ENCODE measurements at places on chromosomes 5 and 9.
A peak's percentile ranks its signal among the peaks of the same experiment; 100 is the strongest.

GRCh38 chr9:14312719-14313377 lies 1.1 kb downstream of the NFIB start:
- no peak for DNase-seq

DNA sequence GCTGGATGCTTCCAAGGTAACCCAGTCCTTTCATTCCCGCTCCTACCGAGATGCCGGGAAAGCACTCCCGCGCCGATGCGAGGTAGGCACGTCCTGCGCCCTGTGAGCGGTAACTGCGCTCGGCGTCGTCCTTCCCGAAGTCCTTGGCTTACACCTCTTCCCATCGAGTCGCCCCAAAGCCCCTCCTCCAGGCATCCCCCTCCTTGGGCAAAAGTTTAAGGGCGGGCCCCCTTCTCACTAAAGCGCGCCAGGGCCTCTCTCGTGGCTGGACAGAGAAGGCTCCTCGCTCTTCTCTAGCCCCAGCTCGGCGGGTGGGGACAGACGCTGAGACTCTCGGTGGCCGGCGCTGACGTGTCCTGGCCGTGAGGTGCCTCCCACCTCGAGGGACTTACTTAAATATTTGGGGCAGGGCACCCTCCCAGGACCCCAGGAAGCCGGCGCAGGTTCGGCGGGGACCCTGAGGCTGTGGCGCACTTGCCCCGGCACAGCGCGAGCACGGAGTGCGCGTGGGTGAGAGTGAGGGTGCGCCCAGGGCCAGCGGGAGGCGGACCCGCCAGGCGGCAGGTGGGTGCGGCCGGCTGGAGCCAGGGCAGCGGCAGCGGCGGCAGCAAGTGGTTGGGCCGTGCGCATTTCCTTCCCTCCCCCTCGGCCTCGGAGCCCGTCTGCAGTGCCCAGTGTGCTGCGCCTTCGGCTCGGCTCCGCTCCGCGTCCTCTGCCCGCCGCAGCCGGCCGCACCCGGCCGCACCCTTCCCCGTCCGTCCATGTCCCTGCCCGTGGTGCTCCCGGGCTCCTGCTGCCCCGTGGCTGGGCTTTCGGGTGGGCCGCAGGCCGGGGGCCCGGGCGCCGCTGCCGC lies at the start of gene ENTREP1:
Gene ENTREP1 (plus strand): TSS at position 667 of the 853 bp plus-strand sequence. CDS start 95 bp downstream, at position 762.
- peak; percentile 27 for DNase-seq

- DNase-seq, result no peak
These were observed 16.5 kb downstream of the RXRA start for GRCh38 chr9:134342746-134343115.

DNA sequence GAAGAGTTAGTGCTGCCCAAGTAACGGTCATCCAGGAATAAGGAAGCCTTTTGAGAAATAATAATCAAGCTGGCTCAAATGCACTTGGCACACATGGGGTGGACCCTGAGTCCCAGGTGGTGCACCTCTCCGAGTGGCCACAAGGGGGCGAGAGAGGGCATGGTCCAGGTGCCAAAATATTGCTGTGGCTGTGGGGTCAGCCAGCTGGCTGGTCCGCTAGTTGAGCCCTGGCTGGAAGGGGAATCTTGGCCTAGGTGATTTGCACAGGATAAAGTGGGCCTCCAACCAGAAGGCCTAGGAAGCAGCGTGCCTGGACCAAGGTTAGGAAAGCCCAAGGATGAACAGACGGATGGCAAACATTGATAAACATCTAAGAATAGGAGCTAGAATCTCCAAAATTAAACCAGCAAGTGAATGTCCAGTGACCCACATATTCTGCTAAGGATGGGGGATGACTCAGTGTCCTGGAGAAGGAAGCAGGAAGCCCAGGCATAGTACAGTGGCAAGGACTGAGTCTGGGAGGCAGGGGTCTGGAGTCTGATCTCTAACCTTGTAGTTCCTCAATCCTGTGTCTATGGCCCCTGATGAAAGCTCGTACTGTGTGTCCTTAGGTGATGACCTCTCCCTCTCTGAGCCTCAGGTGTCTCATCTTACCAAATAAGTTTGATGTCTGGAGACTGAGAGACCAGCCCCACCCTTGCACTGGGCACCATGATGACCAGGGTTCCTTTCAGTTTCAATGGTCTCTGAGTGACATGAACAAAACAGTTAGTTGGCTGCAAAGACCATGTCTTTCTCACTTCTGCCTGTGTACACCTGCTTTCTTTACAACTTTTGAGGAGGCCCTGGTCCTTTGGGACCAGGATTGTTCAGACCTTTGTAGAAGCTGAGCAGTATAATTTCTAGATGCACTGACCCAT lies 19.2 kb upstream of the SHB start:
- no peak for DNase-seq

- no peak for DNase-seq
These were observed 21.3 kb upstream of the NDST1 start for GRCh38 chr5:150486402-150487198.

DNA sequence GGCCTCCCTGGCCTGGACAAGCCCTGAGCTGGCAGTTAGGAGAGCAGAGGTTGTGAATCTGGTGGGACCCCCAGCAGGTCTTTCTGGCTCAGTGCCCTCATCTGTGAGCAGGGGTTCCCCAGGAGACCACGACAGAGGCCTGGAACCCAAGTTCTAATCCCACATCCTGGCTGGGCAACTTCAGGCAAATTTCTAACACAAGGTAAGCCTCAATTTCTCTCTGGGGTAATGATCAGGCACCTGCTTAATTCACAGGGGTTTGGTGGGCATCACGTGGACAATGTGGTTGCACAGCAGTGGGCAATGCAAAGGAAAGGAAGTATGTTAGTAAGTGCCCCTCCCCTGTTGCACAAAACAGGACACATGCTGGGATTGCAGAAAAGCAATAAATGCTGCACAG lies 1.9 kb upstream of the KCNIP1 start:
- DNase-seq, result no peak

DNA sequence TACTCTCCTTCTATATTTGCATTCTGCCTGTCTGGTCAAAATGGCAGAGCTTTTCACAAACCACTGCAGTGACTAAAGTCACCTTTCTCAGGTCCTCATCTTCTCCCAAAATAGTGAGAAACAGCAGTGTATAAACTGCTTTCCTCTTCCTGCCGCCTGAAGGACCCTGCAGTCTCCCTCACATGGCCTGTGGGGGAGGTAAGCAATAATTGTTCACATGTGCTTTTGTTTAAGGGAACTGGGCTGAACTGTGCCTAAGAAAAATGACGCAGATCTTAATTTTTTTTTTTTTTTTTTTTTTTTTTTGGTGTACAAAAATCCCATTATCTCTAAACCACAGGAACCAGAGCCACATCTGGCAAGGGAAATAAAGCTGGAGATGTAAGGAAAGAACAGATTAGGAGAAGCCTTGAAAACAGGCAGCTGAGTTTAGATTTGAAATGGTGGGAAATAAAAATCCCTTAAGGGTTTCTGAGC lies 131.7 kb upstream of the VLDLR start:
- no peak for DNase-seq

GRCh38 chr5:50300878-50301277 lies 140.2 kb downstream of the EMB start:
- DNase-seq, result no peak

- DNase-seq, result no peak
These were observed 157.5 kb upstream of the BRINP1 start for GRCh38 chr9:119526698-119527097.

DNA sequence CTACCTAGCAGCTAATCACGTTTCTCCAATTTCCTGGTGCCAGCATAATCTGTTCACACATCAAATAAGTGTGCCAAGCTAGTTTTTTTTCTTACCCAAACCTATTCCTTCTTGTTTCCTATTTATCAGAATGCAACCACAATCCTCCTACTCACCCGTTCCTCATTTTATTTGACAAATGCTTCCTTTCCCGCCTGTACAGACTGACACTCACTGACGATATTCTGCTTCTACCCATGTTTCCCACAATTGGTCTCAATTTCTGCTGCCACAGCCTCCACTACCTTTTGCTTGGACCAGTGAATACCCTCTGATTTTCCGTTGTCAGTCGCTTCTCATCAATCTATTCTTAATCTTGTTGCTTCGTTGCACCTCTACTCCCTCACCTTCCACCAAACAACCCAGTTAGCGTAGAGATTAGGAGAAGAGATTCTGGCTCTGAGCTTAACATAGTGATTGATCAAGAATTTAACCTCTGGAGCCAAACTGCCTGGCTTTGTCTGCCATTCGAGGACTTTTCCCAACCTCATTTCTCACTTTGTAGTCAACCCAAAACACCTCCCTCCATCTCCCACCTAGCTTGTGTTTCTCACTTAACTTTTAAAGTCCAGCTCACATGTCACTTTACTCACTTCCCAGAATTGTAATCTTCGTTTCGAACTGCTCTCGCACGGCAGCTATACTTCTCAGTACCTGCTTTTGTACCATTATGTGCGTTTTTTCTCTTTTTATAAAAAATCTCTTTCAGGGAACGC lies 729 bp upstream of the TMEM38B start:
- DNase-seq, result no peak

DNA sequence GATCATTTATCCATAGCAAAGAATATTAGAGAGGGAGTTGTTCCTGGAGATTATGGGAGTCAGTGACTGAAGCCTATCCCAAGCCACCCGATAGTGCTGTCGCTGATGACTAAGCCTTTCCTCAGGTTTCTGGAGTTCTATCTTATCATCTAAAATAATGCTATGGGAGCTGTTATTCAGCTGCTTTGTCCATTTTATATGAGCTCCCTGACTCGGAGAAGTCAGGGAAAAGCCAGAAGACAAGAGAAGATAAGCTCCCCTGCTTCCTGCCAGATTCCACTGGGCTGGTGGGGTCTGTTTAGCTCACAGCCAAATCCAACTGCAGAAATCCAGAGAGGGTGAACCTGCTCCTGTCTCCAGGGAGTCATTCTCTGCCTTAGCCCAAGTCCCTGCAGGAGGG lies 148.2 kb downstream of the DROSHA start:
- DNase-seq, result no peak

GRCh38 chr5:157570531-157571200 lies 4.9 kb downstream of the ADAM19 start:
- no peak for DNase-seq

DNA sequence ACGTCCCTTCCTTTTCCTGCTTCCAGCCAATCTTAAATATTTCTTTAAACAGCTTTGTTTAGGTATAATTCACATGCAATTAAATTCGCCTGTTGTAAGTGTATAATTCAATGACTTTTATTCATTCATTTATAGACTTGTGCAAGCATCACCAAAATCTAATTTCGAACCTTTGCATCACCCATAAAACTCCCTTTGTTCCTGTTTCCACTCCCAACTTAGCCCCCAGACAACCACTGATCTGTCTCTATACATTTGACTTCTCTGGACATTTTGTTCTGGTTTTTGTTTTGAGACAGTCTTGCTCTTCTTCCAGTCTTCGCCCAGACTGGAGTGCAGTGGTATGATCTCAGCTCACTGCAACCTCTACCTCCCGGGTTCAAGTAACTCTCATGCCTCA lies 71.5 kb downstream of the NR6A1 start:
- no peak for DNase-seq

GRCh38 chr9:113892861-113893491 lies 16.9 kb downstream of the ZNF618 start:
- no peak for DNase-seq

DNA sequence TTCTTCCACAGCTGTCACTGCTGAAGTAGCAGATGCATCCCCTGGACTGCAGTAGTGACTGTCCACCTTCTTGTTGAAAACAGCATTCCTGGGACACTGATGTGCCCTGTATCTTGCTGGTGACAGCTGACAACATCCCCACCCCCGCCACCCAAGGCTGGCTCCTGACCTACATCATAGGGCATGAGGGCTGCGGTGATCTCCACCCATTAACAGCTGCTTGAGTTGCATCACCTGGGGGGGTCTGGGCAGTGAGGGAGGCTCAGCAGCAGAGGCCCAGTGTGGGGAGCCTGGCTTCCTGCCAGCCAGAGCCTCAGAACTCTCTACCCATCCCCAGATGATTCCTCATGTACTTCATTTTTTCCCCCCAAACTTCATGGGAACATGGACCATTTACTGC lies 4.1 kb downstream of the PRUNE2 start:
- no peak for DNase-seq

DNA sequence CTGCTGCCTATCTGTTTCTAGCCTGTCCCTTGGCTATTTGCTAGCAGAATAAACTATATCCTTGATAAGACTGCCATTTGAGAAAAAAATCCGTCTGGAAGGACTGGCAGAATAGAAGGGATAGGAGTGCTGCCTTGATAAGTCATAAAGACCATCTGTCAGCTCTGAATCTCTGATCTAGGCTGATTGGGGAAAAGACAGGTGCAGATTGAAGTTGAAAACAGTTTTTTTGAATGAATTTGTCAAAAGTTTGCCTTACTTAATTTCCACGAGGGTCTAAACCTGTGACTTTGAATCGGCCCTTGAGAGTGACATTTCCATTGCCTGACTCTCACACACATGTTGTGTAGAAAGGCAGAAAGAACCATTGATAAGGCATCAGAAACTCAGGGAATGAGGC lies 218.6 kb downstream of the MAN2A1 start:
- DNase-seq, result no peak

- DNase-seq, result no peak
These were observed 367.9 kb upstream of the ADAMTSL1 start for GRCh38 chr9:18106006-18106560.

DNA sequence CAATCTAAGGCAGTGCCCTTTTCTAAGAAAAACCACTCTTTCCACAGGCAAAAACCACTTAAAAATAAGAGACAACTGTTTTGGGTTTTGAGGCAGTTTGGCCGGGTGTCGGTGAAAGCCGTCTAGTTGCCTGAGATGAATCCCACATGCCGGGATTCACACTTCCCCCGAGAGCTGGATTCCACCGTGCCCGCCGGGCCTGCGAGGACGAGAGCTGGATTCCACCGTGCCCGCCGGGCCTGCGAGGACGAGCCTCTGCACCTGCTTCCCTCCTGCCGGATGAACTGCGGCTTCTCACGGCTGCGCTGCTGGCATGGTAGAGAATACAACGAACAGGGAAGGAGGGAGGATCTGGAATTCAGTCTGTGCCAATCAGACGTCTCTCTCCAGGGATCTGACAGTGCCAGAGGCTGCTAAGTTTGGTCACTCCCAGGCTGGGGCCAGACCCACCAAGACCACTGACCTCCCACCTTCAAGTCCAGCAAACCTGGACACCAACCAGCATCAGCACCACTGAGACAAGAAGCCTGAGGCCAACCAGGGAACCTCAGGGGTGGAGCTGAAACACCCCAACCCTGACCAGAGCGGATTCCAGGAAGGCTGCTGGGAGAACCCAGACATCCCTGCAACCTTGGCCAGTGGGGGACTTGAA lies 23.0 kb downstream of the VAV2 start:
- no peak for DNase-seq

GRCh38 chr9:35660966-35661415 lies 2.9 kb downstream of the CCDC107 start:
- DNase-seq, result no peak

DNA sequence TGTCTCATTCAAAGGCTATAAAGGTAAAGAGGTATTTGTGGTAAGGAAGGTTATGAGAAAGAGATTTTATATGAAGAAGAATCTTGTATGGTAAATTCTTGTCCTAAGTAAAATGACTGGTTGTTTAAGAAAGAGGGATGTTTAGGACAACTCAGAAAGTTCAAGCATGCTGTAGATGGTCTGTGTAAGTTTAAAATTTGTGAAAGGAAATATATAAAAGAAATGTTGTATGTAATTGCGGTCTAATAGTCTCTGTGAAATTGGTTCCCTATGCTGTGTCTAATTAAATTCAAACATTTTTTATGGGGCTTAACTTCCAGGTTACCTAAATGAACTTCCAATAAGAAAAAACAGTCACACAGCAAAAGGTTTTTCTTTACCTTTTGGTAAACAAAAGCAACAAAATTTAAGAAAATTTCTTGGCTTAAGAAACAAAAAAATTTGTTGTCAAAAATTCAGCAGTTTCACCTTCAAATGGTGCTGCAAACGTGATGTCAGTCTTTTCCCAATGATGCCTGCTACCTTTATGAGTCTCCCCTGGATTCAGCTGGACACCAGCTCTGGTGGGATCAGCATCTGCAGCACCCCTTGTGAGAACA lies 83.0 kb upstream of the FCN1 start:
- no peak for DNase-seq

- DNase-seq, result no peak
These were observed 22.5 kb downstream of the DTWD2 start for GRCh38 chr5:118965890-118966289.
